Stimulated activated CD8-positive, alpha-beta memory T cell treated with anti-CD3 and anti-CD28 coated beads, Interleukin-4, amount 100 ng/mL, for 4 hours (primary cell): ENCODE measurements at places on chromosomes 4 and X.

DNA sequence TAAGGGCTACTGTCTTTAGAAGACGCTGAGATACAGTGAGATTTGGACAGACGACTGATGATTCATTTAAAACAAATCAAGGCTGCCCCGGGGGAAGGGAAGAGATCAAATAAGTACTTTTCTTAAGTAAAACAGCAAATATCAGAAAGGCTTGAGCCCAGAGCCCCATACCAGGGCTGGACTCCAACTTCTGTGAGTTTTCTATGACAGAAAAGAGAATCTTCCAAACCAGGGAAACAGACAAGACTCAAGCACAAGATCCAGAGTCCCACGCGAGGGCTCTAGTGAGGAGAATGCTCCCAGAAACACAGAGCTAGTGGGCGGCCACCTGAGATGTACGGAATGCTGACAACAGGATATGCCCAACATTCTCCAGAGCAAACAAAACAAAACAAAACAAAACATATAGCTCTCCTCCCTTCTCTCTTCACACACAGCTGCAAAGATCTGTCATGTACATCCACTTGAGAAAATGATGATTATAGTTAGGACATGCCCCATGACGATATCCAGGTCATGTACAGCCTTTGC lies 13.1 kb downstream of the ACSL1 start:
- DNase-seq = no peak

DNA sequence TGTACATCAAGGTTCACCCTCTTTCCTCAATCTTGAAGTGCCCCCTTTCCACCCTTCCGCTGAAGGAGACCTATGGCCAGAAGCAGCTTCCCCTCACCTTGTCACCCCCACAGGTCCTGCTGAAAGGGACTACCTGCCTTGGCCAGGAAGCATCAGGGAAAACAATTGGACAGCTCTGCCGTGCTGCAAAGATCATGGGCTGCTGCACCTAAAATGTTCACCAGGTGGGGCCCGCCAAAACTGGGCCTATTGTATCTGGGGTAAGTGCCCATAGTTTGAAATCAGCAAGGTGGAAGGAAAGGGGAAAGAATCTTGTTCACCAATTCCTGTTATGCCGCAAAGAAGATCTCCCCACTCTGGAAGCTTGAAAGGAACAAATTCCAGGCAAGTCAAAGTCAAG lies 18.4 kb downstream of the GRIA3 start:
- DNase-seq = no peak

DNA sequence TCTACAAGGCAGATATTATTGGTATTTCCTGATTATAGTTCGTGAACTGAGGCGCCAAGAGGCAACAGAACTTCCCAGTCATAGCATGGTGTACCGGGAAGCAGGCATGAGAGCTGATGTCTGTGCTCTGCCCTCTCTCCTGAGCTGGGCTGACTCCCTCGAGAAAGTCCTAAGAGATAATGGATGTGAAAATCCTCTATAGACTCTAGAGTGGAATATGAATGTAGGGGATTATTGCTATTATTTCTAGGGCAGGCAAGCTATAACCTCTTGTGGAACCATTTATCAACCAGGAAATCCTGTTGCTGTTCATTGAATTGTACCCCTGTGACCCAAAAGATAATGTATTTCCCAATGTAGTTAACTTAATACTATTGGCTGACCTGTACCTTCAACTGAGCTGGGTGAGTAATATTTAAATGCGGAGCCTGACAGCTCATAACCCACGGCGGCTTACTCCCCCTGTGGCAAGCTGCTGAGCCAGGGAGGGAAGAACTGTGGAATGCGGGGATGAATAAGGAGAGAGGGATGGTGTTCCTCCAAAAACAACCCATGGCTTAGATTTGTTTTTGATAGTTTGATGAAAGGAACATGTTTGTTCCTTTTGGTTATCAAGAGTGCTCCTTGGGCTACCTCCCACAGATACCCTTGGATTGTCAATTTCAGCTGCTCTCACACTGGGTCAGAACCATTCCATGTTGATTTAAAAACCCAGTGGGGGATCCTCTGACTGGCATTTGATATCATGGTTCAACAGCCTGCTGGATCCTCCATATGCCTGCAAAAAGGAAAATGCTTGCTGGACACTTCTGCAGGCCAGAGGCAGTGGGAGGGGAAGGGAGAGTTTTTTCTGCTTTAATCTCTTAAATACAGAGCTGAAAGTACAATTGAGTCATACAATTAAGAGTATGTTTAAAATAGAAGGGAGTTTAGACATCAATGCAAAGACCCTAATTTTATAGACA lies 339.0 kb upstream of the BOD1L1 start:
- no peak for DNase-seq

- no peak for DNase-seq
These were observed 239.2 kb upstream of the GRID2 start for GRCh38 chr4:92064574-92064973.

DNA sequence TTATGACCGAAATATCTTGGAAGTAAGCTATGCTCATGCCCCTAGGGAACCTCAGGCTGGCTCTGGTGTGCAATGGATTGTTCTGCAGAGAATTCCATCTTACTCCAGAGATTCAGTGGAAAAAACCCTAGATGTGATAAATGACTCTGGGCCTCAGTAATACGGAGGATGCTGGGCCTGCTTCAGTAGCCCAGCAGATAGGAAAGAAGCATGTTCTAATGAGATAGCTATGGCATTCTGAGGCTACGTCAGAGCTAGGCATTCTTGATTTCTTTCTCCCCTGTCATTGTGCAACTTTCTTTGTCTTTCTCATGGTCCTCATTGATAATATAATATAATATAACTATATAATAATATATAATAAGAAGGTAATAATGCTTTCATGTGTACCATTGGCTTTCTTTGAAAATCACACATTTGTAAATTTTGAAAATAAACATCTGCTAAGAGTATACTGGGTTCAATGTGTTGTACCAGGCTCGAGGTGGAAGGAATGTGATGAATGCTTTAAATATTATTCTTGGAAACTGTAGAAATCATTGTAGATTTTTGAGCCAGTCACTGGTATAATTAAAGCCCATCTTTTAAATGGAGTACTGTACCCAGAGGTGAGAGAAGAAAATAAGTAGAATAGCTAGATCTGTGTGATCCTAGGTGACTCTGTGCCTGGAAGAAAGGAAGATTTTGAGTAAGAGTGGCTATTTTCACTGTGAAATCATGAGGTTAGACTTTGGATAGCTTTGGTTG lies 152.0 kb downstream of the IL15 start:
- no peak for DNase-seq
